Activated CD4-positive, alpha-beta T cell treated with anti-CD3 and anti-CD28 coated beads, Interleukin-2, amount 10 ng/mL, durations not matched to agents 7 days and 5 days (primary cell): ENCODE measurements at places on chromosomes 16 and 17. TPM values are rescaled to one million over a fixed set of nuclear protein-coding genes. Genes with fewer than 3 reads are reported as not detected.

The KRT10 gene
- 22.9 TPM for total RNA-seq

The SENP3 gene
- 51.8 TPM for total RNA-seq

The INCA1 gene
- 0.50 TPM for total RNA-seq

The TMC7 gene
- total RNA-seq, result not detected

The CCL14 gene
- total RNA-seq, result not detected

The CEP295NL gene
- 0.10 TPM for total RNA-seq

The ASGR2 gene
- total RNA-seq, result not detected

The TNRC6A gene
- total RNA-seq, result 47.4 TPM

The MT3 gene
- total RNA-seq, result 3.8 TPM

DNA sequence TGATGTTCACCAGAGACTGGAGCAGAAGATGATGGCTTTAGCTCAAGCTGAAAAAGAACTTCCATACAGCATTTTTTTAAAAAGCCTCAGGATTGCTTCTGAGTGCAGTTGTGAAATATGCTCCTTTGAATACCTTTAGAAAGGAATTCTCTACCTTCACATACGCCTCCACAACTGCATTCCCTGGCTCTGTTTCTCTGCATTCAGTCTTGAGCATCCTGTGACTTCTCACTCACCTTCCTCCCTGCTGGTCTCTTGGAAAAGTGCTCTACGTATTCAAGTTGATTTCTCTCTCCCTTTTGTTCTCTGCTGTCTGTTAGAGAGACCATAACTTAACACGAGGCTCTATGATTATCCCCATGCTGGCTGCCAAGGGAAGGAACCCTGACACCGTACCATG is 34.5 kb downstream of the HS3ST2 start:
- no peak for DNase-seq

- no peak for DNase-seq
Measured at GRCh38 chr16:75296606-75297005, 45.2 kb upstream of the BCAR1 start.

GRCh38 chr16:30077656-30078055 is 1.9 kb downstream of the PPP4C start:
- DNase-seq, result no peak

GRCh38 chr17:44111777-44112176 is 11.7 kb downstream of the HDAC5 start:
- DNase-seq, result no peak

DNA sequence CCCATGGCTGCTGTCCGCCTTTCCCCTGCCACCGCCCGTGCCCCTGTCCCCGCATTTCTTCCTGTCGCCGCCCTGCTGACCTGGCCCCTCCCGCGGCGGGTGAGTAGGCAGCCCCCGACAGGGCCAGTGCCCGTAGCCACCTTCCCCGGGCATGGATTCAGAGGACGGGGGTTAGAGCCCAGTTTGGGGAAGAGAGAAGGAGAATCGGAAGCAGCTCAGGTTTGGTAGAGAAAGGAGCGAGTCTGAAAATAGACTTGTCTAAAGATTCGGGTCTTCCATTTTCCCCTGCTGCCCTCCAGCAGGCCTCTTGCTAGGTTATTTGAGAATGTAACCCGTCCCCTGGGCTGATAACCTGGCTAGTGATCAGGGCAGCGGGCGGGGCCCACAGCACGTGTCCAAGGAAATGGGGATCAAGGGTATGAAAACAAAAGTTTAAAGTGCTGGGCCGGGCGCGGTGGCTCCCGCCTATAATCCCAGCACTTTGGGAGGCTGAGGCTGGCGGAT is 7.9 kb upstream of the CLDN9 start:
- no peak for DNase-seq

DNA sequence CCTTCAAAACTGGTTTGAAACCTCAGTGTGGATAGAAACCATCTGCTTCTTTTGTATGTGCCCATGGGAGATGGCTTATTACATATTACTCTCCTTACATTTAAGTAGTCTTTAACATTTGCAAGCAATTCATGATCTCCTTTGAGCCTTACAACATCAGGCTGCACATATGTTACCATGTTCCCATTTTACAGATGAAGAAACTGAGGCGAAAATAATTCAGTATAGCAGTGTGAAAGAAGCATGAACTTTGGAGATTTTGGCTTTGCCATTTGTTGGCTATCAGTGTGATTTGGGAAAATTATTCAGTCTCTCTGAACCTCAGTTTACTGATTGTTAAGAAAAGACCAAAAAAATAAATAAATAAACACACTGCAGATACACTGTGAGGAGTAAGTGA is 15.7 kb downstream of the GNAO1 start:
- no peak for DNase-seq

GRCh38 chr16:68328860-68329390 is 18.1 kb downstream of the PRMT7 start:
- DNase-seq, result no peak

DNA sequence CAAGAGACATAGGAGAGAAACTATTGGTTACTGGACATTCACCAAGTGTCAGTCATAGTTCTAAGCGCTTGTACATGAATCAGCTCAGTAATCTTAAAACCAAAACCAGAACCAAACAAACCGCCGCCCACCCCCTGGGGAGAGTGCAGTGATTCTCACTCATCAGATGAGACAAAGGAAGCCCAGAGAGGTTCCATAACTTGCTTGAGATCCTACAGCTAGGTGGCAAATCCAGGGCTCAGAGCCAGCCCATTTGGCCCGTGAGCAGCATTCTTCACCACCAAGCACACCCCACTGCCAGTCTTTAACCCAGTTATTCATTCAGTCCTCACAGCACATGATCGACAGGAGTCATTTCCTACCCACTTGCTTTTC is 37.2 kb upstream of the RGS9 start:
- DNase-seq, result peak; percentile 65

GRCh38 chr16:70735141-70735979 is 49.5 kb upstream of the MTSS2 start:
- no peak for DNase-seq

DNA sequence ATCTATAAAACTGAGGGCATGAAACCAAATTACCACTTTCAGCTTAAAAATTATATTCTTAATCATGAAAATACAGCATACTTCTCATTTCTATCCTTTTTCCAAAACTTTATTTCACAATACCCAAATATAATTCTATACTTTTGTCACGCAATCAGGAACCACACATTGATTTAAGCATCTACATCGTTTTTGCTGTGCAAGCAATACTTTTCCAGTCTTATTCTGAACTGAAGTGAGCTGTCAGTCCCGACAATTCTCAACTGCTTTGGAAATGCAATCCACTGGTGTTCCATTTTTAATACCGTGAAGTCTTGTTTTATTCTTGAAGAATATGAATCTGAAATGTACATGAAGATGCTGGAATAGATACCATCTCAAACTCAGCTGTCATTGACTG is 60.1 kb upstream of the NOL11 start:
- DNase-seq, result no peak

DNA sequence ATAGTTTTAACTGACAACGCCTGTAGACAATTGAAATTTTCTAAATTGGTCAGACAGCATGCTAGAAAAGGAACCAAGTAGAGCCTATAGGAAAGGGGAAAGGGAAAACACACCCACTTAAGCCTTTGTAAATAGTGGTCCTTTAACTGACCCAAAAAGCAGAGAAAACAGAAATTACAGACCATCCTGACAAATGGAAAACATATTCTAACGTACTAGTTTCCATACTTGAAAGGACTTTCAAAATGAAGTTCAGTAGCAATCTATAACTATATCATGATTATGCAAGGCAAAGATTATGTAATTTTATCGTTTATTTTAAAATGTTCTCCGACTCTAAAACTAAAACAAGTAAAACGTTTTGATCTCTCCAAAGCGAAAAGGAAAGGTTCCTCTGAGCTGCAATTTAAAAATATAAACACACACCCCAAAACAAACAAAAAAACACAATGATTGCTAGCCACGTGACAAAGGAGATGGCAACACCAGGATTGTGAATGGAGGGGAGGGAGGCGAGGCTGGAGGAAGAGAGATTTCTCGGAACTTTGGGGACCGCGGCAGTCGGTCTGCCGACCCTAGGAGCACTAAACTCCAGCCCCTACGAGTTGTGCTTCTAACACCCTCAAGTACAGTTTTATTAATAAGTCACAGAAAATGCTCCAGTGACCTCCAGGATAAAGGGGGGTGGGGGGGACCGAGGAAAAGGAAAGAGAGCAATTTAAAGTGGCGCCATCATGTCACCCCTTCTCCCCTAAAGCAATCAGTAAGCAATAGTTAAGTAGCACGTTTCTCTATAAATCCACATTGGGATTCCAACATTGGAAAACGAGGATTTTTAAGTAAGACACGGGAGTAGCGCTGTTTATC is 1.7 kb downstream of the KANSL1 start:
- DNase-seq, result peak; percentile 42

- no peak for DNase-seq
Measured at GRCh38 chr17:73013301-73013700, 79.2 kb downstream of the SLC39A11 start.

GRCh38 chr16:87507351-87508069 is 14.7 kb upstream of the ZCCHC14 start:
- no peak for DNase-seq

- no peak for DNase-seq
Measured at GRCh38 chr17:64017381-64017980, 3.0 kb downstream of the ICAM2 start.

GRCh38 chr16:58417600-58417999 is 25.3 kb downstream of the GINS3 start:
- no peak for DNase-seq

DNA sequence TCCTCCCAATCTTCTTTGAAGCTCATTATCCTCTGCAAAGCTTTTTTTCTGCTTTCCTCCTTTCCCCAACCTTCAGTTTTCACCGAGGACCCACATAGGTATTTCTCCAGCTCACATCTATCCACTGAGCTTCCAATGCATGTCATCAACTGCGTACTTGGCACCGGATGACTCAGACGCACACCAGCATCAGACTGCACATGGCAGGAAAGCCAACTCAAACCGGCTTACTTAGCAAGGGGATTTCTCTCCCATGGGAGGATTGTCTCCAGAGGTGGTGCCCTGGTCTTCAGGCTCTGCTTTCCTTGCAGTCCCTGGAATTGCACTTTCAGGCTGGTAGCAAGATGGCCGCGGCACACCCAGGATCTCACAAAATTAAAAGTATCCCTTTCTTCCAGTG is 1.7 kb upstream of the AKTIP start:
- DNase-seq, result no peak

GRCh38 chr17:70365091-70365583 is 195.8 kb downstream of the KCNJ2 start:
- no peak for DNase-seq

- no peak for DNase-seq
Measured at GRCh38 chr16:50120711-50121110, 32.4 kb upstream of the TENT4B start.

- peak; percentile 59 for DNase-seq
Measured at GRCh38 chr17:80649672-80650330, 105.2 kb downstream of the RPTOR start.

DNA sequence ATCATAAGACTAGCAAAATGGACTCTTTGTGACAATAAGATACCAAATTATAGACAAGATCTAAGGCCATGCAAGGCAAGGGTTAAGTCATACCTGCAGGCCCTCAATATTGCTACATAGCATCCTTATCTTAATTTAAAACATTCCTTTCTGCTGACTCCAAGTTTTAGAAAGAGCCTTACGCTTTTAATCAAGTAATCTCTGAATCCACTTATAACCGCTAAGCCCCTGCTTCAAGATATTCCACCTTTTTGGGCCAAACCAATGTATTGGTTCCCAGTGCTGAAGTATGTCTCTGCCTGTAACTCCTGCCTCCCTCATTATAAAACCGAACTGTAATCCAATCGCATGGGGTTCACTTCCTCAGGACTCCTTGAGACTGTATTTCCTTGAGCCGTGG is 255.4 kb downstream of the PHKB start:
- no peak for DNase-seq

DNA sequence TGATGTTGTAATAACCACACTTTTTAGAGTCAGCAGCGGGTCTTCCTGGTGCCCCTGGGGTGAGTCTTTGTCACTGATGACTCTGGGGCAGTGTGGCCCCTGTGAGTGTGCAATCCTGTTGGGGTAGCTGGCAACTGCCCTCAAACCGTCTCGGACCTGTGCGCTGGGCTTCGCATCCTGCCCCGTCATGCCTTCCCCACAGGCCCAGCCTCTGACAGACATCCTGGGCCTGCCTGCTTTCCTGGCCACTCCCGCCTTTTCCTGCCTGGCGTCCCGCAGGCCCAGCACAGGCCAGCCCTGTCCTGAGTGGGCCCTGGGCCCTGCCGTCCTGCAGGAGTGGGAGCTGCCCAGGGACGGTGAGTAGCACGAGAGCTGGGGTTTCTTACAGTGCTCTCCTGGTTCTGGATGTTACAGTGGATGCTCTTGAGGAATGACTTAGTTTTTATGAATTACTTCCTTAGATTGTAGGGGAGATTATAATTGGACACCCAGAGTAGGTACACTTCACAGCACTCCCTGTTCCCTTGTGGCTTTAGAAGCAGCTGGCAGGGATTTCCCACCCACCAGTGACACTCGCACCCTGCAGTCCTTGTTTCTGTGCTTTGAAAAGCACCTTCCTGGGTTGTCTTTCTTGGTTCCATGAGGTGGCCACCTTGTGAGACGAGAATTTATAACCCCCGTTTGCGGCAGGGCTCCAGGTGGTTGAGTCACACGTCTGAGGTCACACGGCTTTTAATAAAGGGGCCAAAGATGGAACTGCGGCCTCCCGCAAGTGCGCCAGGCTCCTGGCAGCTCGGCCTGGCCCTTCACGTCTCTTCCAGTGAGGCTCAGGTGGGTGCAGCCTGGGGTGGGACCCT is 50.0 kb upstream of the CAPN15 start:
- no peak for DNase-seq

GRCh38 chr16:2485811-2486507 is 11.0 kb downstream of the TBC1D24 start:
- DNase-seq, result no peak

GRCh38 chr16:81873843-81874752 is 95.0 kb downstream of the PLCG2 start:
- peak; percentile 59 for DNase-seq

DNA sequence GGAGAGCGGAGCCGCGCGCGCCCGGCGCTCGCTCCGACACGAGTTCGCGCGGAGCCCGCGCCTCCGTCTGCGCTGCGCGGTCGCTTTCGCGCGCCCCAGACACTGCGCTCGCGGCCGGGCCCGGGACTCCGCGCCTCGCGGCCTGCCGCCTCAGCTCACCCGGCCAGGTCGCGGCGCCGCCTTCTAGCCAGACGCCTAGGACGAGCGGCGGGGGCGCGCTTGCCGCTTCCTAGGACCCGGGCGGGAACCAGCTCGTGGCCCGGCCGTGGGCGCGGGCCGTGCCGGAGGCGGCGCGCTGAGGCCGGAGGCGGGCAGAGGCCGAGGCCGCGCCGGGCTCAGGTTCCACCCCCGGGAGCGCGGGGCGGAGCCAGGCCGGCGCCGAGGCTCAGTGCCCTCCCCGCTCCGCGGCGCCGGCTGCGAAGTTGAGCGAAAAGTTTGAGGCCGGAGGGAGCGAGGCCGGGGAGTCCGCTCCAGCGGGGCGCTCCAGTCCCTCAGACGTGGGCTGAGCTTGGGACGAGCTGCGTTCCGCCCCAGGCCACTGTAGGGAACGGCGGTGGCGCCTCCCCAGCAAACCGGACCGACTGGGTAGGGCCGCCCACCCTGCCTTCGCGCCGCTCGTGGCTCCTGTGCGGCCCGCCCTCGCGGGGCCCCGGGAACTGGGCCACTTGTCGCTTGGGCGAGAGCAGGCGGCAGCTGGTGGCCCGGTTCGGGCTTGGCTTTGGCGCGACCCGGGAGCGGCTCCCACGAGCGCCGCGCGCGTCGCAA is at the start of gene SPHK1:
TSS of gene SPHK1 (plus strand) at position 388 of the 765 bp plus-strand sequence. CDS start 1,036 bp downstream, outside the sequence.
- DNase-seq, result peak; percentile 66
